ENCODE measurements at places on chromosomes 7 and 10. TPM values are rescaled to one million over a fixed set of nuclear protein-coding genes. Genes with fewer than 3 reads are reported as not detected.
A peak's percentile ranks its signal among the peaks of the same experiment; 100 is the strongest.

The NUTM2B gene
- total RNA-seq: not detected

DNA sequence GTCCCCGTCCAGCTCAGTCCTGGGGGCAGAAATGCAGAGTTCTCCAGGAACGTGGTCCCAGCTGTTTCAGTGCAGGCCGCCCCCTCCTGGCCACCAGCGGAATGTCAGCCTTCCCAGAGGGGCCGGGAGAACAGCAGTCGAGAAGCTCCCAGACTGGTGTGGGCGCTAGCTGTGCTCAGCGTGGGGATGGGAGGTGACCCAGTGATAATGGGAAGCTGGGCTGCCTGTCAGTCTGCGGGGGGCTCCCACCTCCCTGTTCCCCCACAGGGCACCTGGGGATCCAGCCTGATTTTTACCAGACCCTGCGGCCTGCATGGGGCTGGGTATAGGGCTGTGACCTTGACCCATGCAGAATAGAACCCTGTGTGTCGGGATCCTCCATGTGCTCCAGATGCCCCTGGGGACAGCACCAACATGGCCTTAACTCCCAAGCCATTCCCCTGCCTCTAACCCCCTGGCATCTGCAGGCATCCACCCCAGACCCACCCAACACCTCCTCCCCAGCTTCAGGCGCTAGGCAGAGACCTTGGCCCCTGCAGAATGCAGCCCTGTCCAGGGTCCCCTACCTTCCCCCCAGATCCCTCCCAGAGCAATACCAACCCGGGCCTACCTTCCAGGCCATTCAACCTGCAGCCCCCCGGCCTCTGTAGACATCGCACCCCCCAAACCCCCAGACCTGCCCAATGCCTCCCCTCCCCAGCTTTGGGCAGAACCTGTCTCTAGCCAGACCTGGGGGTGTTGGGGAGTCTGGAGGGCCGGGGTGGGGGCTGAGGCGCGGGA lies 880 bp upstream of the ELN start:
- DNase-seq: peak; percentile 14

GRCh38 chr7:68058014-68058413 lies 1061.4 kb downstream of the TYW1 start:
- no peak for DNase-seq

The ZNF804B gene
- total RNA-seq: not detected

The AGMO gene
- total RNA-seq: 0.35 TPM

DNA sequence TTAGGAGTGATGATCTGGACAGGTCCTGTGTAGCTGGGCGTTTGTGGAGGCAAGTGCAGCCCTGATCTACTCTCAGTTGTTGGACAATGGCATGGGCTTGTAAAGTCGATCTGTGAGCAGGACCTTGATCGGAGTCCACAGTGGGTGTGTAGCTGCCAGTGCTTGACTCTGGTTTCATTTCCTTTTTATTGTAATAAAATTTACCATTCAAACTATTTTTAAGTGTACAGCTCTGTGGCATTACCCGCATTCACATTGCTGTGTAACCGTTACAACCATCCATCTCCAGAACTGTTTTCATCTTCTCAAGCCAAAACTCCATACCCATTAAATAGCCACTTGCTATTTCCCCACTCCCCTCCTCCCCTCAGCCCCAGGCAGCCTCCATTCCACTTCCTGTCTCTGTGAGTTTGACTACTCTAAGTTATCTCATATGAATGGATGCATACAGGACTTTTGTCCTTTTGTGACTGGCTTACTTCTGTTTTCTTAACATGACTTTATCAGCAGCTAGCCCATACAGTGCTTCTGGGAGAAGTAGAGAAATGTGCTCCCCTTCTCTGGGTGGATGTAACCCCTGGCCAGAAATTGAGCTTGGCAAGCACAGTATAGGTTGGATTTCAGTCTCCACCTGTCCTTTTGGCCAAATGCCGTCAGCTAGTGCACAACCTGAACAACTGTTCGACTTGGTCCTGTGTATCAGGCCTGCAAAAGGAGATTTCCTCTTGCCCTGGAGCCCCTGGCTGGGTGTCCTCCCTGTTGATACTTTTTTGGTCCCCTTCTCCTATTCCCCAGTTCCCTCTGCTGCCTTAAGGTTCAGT lies 180.0 kb downstream of the LRMDA start:
- no peak for DNase-seq

- DNase-seq: no peak
These were observed 23.3 kb downstream of the ADCY1 start for GRCh38 chr7:45597286-45597984.

DNA sequence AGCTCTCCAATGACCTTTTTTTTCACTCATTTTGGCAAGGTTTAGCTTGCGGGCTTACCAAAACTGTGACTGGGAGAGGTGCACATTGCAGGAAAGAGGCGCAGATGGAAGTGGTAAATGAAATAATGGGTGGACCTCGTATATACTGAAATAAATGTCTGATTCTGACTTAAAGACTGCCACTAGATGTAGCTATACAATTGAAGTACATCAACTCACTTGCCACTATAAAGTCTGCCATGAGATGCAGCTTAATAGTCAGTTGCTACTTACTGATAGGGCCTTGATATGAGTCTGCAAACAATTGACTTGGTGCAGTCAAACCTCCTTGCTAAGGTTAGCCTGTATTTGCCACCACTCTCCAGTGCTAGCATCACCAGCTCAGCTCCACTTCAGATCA lies 525.9 kb upstream of the MBL2 start:
- no peak for DNase-seq

GRCh38 chr7:150982351-150982750 lies 4.2 kb upstream of the KCNH2 start:
- DNase-seq: no peak

DNA sequence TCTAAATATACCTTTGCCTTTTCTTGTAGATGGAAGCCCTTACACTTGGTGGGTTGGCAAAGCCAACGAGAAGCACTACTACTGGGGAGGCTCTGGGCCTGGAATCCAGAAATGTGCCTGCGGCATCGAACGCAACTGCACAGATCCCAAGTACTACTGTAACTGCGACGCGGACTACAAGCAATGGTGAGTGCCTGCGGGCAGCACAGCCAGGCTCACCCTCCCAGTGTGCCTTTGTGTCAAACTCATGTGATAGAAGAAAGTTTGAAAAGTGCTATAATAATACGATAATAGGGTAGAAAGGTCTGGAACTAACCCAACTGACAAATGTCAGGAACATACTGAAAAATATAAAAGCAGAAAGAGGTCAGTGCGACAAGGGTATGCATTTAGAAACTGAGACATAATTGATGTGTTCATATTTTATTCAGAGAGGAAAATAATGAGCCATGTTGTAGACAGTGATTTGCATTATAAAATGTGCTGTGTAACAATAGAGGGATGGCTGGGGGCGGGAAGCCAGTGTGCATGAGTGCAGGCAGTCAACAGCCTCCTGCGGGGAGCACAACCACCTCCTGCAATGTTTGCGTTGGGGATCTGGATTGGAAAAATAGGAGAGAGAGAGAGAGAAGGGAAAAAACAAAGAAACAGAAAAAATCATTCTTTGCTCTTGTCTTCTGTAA lies 686.9 kb upstream of the C7orf33 start:
- DNase-seq: no peak

The STEAP1 gene
- total RNA-seq: 13.4 TPM

The CCL24 gene
- not detected for total RNA-seq

- no peak for DNase-seq
These were observed at the start of gene COBL for GRCh38 chr7:51316666-51317581. COBL (minus strand) TSS chr7:51316809; CDS start chr7:51316633, 176 bp downstream.

The VPS37D gene
- total RNA-seq: 9.2 TPM

DNA sequence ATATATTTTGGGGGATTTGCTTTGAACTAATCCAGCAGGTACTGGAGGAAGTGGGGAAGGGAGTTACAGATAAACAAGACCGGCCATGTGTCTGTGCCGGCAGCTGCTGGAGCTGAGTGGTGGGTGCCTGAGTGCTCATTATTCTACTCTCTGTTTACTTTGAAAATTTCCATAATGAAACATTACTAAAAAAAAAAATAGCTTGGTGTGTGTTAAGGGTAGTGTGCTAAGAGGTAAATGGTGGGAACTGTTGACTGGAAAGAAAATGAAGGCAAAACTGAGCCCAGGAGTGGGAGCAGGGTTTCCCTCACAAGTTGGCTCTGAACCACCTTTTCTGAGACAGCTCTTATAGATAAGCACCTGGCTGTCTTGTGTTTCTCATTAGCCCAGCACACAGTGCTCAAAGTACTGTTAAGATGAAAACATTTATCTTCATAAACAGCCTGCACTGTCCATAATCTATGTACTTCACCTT lies 50.6 kb downstream of the PARD3 start:
- DNase-seq: no peak

- DNase-seq: no peak
These were observed 64.6 kb upstream of the COL13A1 start for GRCh38 chr10:69736886-69737641.

The CH25H gene
- 0.10 TPM for total RNA-seq

The C10orf67 gene
- 0.35 TPM for total RNA-seq

- no peak for DNase-seq
These were observed 1023.2 kb downstream of the LRMDA start for GRCh38 chr10:76454506-76455140.

DNA sequence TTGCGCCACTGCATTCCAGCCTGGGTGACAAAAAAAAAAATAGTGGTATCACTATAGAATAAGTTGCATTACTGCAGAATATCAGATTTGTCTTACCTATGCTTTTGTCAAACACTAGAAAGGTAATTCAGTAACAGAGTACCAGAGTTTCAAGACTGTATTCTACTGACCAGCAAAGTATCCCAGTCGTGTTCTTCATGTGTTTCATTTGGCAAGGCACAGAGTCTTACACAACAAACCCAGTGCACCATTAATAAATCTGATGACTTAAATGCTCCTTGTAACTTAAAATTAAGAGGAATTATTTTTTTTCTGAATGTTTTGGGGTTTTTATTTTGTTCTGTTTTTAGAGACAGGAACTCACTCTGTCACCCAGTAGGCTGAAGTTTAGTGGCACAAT lies 34.4 kb upstream of the PBLD start:
- DNase-seq: no peak

- DNase-seq: peak; percentile 37
These were observed 4.9 kb downstream of the CCDC6 start for GRCh38 chr10:59901470-59901869.

The SDK1 gene
- total RNA-seq: 30.9 TPM

- DNase-seq: peak; percentile 15
These were observed 32.5 kb downstream of the TRUB1 start for GRCh38 chr10:114970515-114970914.

DNA sequence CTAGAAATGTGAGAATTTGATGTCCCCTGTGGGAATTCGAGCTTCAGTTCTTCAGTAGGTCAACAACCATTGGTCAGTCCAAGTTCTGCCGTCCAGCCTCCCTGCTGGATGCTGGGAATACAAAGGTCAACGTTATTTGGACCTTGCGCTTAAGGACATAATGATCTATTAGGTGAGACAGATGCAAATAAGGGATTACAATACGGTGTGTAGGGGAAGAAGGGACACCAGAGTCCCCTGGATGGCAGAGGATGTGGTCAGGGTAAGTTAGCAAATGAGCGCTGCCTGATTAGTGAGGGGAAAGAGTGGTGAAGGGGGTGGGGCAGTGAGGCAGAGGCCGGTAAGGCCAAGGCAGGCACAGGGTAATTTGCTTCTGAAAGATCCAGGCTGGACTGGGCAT lies 16.2 kb downstream of the CCNY start:
- DNase-seq: no peak

The TAS2R4 gene
- total RNA-seq: not detected

The PRLHR gene
- not detected for total RNA-seq

GRCh38 chr10:126375926-126376554 lies 12.2 kb downstream of the ADAM12 start:
- DNase-seq: no peak

The TMEM236 gene
- total RNA-seq: 0.10 TPM

The GARIN1A gene
- 0.17 TPM for total RNA-seq

GRCh38 chr7:73613954-73614735 lies 10.2 kb downstream of the MLXIPL start:
- DNase-seq: peak; percentile 74

DNA sequence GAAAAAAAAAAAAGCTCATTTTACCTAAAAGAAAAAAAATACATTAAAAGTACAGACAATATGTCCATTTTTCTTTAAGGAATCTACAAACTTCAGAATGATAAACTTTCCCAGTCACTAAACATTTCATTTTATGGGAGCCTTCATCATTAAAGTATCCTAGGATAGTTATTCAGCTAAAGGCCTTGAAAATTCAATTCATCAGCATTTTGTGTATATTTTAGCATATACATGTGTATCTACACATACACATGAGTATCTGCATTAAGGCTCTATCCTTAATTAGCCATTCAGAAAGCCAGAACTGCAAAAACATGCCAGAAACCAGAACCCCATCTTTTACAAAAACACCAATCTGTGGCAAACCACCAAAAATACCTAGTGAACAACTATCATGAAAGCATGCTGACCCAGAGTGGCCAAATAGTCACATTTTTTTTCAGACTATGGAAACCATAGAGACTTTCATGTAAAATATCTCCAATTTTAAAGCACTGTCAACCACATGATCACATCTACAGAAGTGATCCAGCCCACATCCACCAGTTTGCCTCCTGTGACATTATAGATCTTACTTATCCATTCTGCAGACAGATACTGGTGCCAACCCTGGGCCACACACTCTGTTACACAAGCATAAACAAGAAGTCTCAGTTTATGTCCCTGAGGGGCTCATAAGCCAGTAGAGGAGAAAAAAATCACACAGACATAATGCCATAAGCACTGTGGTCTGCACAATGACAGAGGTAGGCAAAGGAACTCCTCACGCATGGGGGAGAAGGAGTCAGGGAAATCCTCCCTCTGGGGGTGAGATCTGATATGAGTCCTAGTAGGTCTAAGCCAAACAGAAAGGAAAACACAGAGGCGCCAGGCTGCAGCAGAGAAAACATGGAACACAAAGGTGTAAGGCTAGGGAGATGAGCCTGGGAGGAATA lies 79.2 kb downstream of the SRPK2 start:
- no peak for DNase-seq

The HOXA7 gene
- 1.2 TPM for total RNA-seq

The MRLN gene
- not detected for total RNA-seq

- no peak for DNase-seq
These were observed 72.2 kb downstream of the CACUL1 start for GRCh38 chr10:118682533-118682932.

The UNC5B gene
- total RNA-seq: 0.35 TPM
